Stimulated activated CD8-positive, alpha-beta memory T cell treated with anti-CD3 and anti-CD28 coated beads, Interleukin-15, amount 100 ng/mL, for 24 hours (primary cell): ENCODE measurements at places on chromosomes 5 and 9.

- DNase-seq, result no peak
Observed at GRCh38 chr5:1088031-1088430, 23.8 kb downstream of the SLC12A7 start.

DNA sequence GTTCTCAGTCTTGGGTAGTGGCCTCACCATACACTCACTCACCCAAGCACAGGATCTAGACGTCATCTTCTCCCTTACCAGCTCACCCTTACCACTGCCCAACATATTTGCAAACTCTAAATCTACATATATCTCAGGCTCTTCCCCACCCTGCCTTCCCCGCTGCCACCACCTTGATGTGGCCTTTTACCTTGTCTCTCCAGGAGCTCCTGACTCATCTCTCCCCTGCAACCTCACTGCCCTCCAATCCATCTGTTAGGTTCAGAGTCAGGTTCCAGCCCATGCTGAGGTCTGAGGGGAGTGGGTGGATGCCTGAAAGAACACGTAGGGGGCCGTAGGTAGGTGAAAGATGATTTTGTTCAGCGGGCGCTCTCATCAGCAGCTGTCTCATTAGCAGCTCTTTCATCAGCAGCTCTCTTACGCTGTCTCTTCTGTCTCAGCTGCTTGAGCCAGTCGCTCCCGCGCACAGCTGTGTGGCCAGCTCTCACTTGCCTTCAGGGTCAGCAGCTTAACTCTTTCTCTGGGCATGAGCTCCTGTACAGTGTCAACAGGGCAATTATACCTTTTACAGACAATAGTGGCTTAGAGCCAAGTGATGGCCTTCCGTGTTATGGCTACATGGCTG lies 23.1 kb upstream of the CKMT2 start:
- DNase-seq, result no peak

GRCh38 chr5:61397238-61397637 lies 65.2 kb downstream of the ZSWIM6 start:
- no peak for DNase-seq

DNA sequence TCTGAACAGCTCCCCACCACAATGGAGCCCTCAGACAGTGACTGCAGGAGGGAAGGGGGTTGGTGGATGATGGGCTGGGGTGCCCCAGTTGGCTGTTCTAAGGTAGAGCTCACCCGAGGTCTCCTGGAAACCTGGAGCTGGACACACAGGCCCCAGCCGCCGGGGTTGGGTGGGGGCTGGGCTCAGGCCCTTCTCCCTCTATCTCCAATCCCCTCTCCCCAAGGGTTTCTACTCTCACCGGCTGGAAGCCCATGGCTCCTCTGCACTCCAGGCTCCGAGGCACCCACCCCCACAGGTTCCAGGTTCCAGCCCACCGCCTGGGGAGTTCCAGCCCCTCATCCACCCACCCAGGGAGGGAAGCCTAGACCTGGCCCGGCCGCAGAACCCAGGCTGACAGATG lies 766 bp downstream of the NR5A1 start:
- no peak for DNase-seq

GRCh38 chr5:128684961-128685360 lies 146.9 kb upstream of the FBN2 start:
- no peak for DNase-seq

DNA sequence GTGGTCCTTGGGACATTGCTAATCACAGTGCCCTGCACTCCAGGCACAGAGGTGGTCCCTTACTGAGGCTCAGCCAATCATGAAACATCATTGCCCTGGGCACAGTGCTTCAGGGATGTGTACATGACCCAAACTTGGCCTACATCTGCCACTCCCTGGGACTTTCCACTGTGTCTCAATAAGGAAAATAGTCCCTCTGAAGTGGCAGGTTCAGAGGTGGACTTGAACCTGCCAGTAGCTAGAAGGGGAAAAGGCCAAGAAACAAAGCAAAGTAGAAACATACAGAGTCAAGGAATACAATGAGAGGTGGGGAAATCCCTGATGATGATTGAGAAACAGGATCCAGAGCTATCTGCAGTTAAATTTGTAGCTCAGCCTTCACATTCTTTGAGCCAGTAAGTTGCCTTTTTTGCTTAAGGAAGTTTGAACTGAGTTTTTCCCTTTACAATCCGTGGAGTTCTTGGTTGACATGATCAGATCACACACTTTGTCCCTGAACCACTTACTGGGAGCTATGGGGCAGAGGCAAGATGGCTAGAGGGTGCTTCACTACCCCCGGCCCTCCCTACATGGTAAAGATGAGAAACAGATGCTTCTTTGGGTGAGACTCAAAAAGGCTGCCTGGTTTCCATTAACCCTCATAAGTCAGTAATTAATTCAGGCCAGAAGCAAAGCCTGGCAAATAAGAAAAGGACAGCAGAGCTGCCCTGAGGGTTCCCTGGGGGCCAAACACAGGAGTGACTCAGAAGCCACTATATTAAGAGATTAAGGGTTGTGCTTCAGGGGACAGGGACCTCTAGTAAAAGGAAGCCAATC lies 57.6 kb downstream of the SH3TC2 start:
- no peak for DNase-seq

- DNase-seq, result no peak
Observed at GRCh38 chr9:6471231-6471850, 58.3 kb downstream of the UHRF2 start.

GRCh38 chr5:154534457-154535050 lies 56.5 kb upstream of the HAND1 start:
- DNase-seq, result no peak

- no peak for DNase-seq
Observed at GRCh38 chr5:88544136-88544645, 275.5 kb upstream of the TMEM161B start.

GRCh38 chr5:156036640-156037039 lies 290.3 kb upstream of the SGCD start:
- no peak for DNase-seq

DNA sequence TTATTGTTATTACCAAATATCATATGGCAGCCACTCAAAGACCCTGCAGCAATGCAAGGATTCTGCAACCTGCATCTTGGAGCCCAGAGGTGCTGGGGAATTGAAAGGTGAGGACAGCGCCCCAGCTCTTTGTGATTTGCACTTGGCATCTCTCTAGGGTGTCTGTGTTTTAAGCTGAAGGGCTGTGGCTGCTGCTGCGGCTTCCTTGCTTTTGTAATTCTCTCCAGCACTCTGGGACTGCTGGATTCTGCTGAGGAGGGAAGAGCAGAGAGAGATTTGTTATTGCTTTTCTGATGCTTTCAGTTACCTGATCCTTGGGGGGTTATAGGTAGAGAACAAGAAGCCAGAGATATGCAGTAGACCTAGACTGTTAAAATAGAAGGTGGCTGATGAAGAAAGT lies 562.4 kb downstream of the EBF1 start:
- DNase-seq, result no peak

- DNase-seq, result no peak
Observed at GRCh38 chr9:37582548-37583157, 6.5 kb upstream of the FBXO10 start.

DNA sequence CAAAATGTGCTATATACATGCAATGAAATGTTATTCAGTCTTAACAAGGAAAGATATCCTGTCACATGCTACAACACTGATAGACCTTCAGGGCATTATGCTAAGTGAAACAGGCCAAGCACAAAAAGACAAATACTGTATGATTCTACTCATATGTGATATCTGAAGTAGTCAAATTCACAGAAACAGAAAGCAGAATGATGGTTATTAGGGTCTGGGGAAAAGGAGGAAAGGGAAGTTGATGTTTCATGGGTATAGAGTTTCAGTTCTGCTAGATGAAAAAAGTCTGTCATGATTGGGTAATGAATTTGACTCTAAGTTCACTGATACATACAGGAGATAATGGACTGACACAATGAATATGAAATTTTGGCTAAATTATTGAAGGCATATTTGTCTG lies 11.2 kb upstream of the RIC1 start:
- DNase-seq, result no peak

DNA sequence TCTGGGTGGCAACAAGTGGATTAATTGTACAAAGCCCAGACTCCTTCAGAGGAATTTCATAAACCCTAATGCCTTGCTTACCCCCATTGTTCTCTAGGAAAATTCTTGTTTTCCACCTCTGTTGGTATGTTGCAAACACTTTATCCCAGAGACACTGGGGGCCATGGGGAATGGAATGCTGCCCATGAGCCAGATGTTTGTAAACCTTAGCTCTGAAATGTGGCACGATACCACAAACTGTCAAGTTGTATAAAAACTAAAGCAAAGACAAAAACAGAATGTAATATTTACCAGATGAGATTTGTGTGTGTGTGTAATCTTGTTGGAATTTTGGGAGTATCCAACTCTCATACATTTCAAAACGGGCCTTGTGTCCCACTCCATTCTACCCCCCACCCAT lies 465.0 kb downstream of the EBF1 start:
- no peak for DNase-seq

GRCh38 chr5:83955916-83956315 lies 235.3 kb upstream of the HAPLN1 start:
- DNase-seq, result no peak

DNA sequence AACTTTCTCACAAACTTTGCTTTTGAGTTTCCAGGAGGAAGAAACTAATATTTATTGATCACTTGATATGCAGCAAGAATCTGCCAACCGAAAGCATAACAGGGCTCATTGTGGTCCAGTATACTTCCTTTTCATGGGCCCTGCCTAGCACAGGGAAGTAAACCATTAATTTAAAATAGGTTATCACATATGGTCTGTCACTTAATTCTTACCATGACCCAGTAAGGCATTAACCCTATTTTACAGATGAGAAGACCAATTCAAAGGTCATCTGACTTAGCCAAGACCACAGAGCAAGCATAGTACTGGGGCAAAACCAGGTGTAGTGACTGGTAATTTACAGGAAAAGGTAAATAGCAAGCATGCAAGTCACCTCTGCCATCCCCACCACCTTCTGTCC lies 336.9 kb upstream of the DMAC1 start:
- DNase-seq, result no peak

DNA sequence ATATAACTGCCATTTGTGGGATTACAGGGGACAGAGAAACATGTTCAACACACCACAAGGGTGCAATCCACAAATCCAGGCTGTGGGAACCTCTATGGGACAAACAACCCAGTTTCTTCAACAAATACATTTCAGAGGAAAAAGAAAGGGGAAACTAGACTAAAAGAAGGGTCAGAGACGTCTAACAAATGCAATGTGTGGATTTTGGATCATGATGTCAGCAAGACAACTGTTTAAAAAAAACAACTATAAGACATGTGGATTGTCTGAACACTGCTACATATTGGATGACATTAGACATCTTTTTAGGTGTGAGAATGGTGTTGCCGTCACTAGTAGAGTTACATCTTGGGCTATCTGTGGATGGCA lies 3.9 kb upstream of the RALGDS start:
- DNase-seq, result no peak

- no peak for DNase-seq
Observed at GRCh38 chr9:110752766-110753165, 84.2 kb downstream of the MUSK start.

DNA sequence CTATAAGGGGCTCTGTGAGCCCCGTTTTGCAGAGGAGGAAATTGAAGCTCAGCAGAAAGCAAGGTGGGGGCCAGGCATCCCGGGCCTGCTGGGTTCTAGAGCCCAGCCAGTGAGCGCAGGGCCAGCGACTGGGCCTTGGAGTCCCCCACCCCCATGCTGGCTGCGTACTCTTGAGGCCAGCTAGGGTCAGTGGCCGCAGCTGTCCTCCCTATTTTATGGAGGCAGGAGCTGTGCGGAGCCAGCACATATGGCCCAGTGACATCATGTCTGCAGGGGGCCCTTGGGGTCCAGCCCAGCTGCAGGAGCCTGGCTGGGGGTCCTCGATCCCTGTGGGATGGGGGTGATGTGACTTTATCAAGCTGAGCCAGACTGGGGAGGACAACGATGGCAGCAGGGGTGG lies 71.3 kb downstream of the HMCN2 start:
- DNase-seq, result no peak
